ENCODE measurements at places on chromosomes 13 and 19. TPM values are rescaled to one million over a fixed set of nuclear protein-coding genes. Genes with fewer than 3 reads are reported as not detected.
A peak's percentile ranks its signal among the peaks of the same experiment; 100 is the strongest.

DNA sequence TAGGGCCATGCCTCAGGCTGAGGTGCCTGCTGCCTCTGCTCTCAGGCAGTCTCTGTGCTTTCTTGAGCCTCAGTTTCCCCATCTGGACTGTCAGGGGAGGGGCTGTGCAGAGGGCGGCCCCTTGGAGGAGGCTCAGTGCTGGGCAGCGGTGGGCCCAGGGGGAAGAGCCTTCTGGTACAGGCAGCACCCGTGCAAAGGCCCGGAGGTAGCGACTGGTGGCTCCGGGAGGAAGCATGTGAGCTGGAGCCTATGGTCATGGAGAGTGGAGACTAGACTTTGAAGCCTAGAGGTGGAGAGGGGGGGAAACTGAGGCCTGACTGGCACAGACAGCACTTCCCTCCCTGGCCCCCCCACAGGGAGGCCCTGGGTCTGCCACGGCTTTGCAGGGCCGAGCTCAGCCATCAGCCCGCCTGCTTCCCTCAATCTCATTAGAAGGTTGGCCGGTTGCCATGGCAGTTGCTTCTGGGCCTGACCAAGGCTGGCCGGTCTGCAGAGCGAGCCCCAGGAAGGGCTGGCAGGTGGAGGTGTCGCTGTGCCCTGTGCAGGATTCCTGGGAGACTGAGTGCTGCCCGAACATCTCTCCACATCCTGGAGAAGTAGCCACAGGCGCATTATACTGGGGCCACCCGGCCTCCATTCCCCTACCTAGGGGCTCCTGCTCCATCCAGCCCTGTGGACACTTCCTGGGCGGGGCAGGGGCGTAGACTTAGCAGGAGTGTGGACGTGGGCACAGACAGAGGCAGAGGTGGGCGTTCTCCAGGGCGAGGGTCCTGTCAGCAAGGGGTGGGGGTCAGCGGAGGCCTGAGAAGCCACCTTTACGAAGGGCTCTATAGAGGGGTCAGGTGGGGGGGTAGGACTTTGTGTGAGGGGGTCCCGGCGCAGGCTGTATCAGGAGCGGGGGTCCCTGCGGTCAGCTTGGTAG lies 53.2 kb downstream of the CRTC1 start:
- no peak for DNase-seq
- no peaks in the 10 kb centered on the region for H3K36me3 ChIP-seq
- no peaks in the 10 kb centered on the region for H3K27me3 ChIP-seq
- no peaks in the 10 kb centered on the region for H3K4me1 ChIP-seq

DNA sequence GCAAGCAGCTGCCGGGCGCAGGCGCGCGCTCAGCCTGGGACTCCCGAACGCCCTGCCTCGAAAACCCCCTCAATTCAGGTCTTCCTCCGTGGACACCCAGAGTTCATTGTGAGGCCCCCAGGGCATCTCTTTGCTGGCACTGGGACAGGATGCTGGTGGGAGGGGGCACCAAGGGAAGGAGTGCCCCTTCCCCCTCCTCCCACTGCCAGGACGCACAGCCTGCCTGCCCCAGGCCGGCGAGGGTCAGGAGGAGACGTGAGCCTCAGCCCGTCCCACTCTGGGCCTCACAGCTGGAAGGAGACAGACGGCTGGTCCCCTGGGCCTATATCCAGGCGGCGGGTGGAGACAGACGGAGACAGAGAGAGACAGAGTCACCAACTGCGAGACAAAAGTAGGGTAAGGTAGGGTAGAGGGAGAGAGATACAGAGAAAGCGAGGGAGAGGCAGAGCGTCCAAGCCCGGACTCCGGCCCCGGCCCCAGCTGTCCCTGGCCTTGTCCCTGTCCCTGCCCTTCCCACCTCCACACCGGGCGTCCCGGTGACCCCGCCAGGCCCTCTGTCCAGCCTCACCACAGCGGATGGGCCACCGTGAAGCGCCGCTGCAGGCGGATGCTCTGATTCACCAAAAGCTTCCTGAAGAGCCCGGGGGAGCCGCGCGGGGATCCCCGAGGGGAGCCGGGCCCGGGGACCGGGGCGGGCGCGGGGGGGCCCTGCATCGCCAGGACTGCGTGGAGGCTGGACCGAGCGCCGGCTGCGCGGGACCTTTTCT lies at the start of gene PDE4C:
Gene PDE4C (minus strand): TSS at position 737 of the 767 bp plus-strand sequence. CDS start 23 bp downstream, at position 714.
- H3K27me3 ChIP-seq: peaks cover 100% of the 10 kb centered on the region
- peaks cover 23% of the 10 kb centered on the region for H3K4me1 ChIP-seq
- no peak within 1 kb of the TSS for H3K4me3 ChIP-seq
- DNase-seq: peak; percentile 75
- H3K27ac ChIP-seq: peak within 1 kb of the TSS; percentile 59

GRCh38 chr13:44236370-44236769 lies 137.3 kb upstream of the SERP2 start:
- no peak for DNase-seq
- no peaks in the 10 kb centered on the region for H3K27me3 ChIP-seq
- H3K27ac ChIP-seq: peak overlapping the region; percentile 66
- H3K4me3 ChIP-seq: no peak overlapping the region
- H3K36me3 ChIP-seq: no peaks in the 10 kb centered on the region

DNA sequence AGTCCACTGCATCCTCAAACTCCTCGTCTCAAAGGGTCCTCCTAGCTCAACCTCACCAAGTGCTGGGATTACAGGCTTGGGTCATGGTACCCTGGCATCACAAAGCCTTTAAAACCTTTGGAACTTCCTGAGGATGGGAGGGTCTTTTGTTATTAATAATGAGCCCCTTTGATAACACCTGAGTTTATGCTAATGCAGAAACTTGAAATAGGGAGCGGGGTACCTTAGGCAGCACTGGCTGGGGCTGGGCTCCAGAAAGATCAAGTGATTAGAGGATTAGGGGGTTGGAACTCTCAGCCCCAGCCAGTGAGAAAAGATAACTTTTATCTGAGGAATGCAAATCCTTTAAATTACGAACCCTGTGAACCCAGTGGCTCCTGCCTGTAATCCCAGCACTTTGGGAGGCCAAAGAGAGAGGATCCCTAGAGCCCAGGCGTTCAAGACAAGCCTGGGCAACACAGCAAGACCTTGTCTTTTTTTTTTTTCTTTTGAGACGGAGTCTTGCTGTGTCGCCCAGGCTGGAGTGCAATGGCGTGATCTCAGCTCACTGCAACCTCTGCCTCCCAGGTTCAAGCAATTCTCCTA lies 9.3 kb upstream of the PSPC1 start:
- H3K36me3 ChIP-seq: no peaks in the 10 kb centered on the region
- no peak overlapping the region for H3K27ac ChIP-seq
- DNase-seq: no peak
- no peaks in the 10 kb centered on the region for H3K4me1 ChIP-seq
- no peak overlapping the region for H3K4me3 ChIP-seq

GRCh38 chr19:56837004-56837403 lies 3.5 kb downstream of the PEG3 start:
- H3K4me1 ChIP-seq: no peaks in the 10 kb centered on the region
- no peak for DNase-seq
- H3K36me3 ChIP-seq: no peaks in the 10 kb centered on the region
- H3K27ac ChIP-seq: peak overlapping the region; percentile 76
- H3K27me3 ChIP-seq: peaks cover 14% of the 10 kb centered on the region
- no peak overlapping the region for H3K4me3 ChIP-seq

DNA sequence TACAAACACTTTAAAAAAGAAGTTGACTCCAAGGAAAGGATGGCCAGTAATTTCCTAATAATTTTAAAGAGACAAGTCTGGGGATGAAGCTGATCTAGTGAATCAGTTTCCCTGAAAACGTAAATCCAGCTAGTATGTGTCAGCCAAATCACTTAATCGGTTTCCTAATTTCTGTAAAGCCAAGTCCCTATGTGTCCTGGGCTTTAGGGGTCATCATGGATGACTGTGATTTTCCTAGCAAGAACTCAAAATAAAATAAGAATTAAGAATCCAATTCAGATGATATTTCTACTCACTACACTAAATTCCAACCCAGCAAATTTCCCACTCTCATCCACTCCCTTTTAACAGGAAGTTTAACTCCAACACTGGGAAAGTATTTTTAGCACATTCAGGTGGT lies 35.9 kb downstream of the ELF1 start:
- H3K27ac ChIP-seq: peak overlapping the region; percentile 95
- no peaks in the 10 kb centered on the region for H3K36me3 ChIP-seq
- no peak for DNase-seq
- H3K4me1 ChIP-seq: peaks cover 58% of the 10 kb centered on the region
- H3K4me3 ChIP-seq: no peak overlapping the region
- no peaks in the 10 kb centered on the region for H3K27me3 ChIP-seq

- H3K36me3 ChIP-seq: no peaks in the 10 kb centered on the region
- H3K4me1 ChIP-seq: peaks cover 52% of the 10 kb centered on the region
- peak within 1 kb of the TSS; percentile 99 for H3K27ac ChIP-seq
- H3K4me3 ChIP-seq: peak within 1 kb of the TSS; percentile 55
- no peaks in the 10 kb centered on the region for H3K27me3 ChIP-seq
Measured at GRCh38 chr19:48325265-48325910, at the start of gene EMP3. Gene EMP3 (plus strand): TSS chr19:48325552. CDS start chr19:48326845, 1,293 bp downstream.

- peak overlapping the region; percentile 96 for H3K27ac ChIP-seq
- no peaks in the 10 kb centered on the region for H3K36me3 ChIP-seq
- H3K4me1 ChIP-seq: peaks cover 74% of the 10 kb centered on the region
Measured at GRCh38 chr19:45507872-45508416, 665 bp downstream of the VASP start.

- no peak overlapping the region for H3K4me3 ChIP-seq
- no peaks in the 10 kb centered on the region for H3K4me1 ChIP-seq
- H3K36me3 ChIP-seq: peaks cover 10% of the 10 kb centered on the region
- DNase-seq: no peak
Measured at GRCh38 chr13:111303559-111303958, 16.9 kb upstream of the TEX29 start.

DNA sequence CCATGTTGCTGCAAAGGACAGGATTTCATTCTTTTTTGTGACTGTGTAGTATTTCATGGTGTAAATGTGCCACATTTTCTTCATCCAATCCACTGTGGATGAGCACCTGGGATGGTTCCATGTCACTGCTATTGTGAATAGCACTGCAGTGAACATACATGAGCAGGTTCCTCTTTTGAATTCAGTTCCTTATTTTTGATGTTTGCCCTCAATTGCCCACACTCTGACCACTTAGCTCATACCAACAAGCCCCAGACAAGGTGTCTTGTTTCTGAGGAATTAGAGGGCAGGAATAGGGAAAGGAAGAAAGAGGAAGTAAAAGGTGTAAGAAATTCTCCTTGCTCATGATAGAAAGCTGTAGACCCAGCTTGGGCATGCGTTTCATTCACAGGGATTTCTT lies 244.2 kb upstream of the ZNF507 start:
- no peak overlapping the region for H3K27ac ChIP-seq
- H3K27me3 ChIP-seq: peaks cover 10% of the 10 kb centered on the region
- H3K4me3 ChIP-seq: no peak overlapping the region
- DNase-seq: no peak
- no peaks in the 10 kb centered on the region for H3K4me1 ChIP-seq

- peaks cover 6% of the 10 kb centered on the region for H3K36me3 ChIP-seq
- peak overlapping the region; percentile 81 for H3K27ac ChIP-seq
- no peak overlapping the region for H3K4me3 ChIP-seq
- H3K27me3 ChIP-seq: no peaks in the 10 kb centered on the region
- DNase-seq: no peak
Measured at GRCh38 chr19:38032151-38032550, 125.1 kb downstream of the SIPA1L3 start.

DNA sequence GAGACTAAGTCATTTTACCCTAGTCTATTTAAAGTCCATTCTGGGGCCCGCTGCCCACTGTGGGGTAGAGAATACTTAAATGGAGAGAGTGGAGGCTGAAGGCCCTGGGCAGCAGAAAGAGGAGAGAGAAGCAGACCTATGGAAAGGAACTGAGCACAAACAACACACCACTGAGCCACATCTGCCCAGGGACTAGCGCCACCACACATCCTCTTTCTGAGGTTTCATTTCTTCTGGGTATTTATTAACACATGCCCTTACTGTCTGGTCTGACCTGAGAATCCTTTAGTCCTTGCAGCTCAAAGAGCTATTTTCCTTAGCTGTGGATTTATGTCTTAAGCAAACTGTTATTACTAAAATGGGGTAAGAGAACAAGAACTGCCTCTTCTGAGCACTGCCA lies 154.0 kb downstream of the NALCN start:
- no peak overlapping the region for H3K4me3 ChIP-seq
- H3K27ac ChIP-seq: no peak overlapping the region
- DNase-seq: no peak
- H3K4me1 ChIP-seq: no peaks in the 10 kb centered on the region

- H3K4me1 ChIP-seq: no peaks in the 10 kb centered on the region
- H3K27me3 ChIP-seq: no peaks in the 10 kb centered on the region
- no peak for DNase-seq
- H3K27ac ChIP-seq: no peak overlapping the region
- H3K36me3 ChIP-seq: no peaks in the 10 kb centered on the region
Measured at GRCh38 chr13:91220872-91221271, 126.6 kb upstream of the MIR17HG start.

DNA sequence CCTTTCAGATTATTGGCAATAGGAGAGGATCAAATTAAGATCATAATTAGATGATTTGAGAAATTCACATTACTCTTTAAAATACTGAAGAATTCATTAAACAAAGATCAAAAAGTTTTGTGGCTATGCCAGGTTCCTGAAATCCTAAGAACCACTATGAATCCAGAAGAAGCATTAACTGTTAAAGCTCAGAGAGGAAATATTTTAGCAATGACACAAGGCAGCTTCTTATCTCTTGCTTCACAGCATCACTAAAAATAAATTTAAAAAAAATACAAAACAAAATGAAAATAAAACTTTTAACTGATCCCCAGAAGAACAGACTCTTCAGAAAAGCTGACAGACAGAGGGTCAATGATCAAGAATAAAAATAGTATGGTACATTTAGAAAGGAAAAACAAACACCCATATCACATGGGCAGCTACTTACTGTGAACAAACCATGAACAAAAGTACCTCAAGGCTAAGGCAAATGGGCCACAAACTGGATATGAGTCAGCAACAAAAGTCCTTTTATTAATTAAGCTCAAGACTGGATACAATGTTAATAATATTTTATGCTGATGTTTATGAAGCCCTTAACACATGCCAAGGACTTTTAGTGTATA lies 19.6 kb downstream of the RNF6 start:
- no peak for DNase-seq
- no peaks in the 10 kb centered on the region for H3K4me1 ChIP-seq
- no peak overlapping the region for H3K27ac ChIP-seq
- H3K4me3 ChIP-seq: no peak overlapping the region
- no peaks in the 10 kb centered on the region for H3K27me3 ChIP-seq

DNA sequence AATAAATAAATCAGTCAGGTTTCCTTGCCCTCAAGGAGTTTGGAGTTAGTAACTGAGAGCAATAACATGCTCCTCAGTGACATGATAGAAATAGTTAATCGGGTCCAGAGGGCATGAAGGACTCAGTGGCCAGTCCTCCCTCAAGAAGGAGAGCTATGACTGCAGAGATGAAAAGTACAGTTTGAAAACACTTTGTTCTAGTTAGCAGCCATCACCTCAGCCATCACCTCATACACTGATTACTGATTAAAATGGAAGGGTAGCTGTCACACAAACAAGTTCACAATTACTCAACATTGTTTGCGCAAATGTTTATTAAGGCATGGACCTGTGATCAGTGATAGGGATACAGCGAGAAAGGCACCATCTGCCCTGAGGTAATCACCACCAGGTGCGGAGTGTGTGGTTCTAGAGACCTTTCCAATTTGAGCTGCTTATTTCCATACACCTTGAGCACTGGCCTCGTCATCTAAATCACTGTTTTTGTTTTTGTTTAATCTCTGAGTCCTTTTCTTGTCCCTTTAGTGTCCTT lies 85.3 kb upstream of the RAP2A start:
- no peaks in the 10 kb centered on the region for H3K4me1 ChIP-seq
- DNase-seq: no peak
- no peaks in the 10 kb centered on the region for H3K27me3 ChIP-seq
- H3K27ac ChIP-seq: no peak overlapping the region
- H3K4me3 ChIP-seq: no peak overlapping the region

Gene IFT88
- polyA plus RNA-seq: 8.3 TPM

Gene PGLYRP2
- polyA plus RNA-seq: 0.06 TPM

Gene KLK12
- polyA plus RNA-seq: not detected

Gene FREM2
- not detected for polyA plus RNA-seq

Gene RGCC
- polyA plus RNA-seq: 14.6 TPM

Gene LILRA2
- 28.2 TPM for polyA plus RNA-seq

Gene APOC1
- 465 TPM for polyA plus RNA-seq

Gene PGPEP1
- polyA plus RNA-seq: 9.6 TPM

All from spleen (tissue), 13 donors.